ENCODE measurements at places on chromosomes 2 and 18. TPM values are rescaled to one million over a fixed set of nuclear protein-coding genes. Genes with fewer than 3 reads are reported as not detected.

DNA sequence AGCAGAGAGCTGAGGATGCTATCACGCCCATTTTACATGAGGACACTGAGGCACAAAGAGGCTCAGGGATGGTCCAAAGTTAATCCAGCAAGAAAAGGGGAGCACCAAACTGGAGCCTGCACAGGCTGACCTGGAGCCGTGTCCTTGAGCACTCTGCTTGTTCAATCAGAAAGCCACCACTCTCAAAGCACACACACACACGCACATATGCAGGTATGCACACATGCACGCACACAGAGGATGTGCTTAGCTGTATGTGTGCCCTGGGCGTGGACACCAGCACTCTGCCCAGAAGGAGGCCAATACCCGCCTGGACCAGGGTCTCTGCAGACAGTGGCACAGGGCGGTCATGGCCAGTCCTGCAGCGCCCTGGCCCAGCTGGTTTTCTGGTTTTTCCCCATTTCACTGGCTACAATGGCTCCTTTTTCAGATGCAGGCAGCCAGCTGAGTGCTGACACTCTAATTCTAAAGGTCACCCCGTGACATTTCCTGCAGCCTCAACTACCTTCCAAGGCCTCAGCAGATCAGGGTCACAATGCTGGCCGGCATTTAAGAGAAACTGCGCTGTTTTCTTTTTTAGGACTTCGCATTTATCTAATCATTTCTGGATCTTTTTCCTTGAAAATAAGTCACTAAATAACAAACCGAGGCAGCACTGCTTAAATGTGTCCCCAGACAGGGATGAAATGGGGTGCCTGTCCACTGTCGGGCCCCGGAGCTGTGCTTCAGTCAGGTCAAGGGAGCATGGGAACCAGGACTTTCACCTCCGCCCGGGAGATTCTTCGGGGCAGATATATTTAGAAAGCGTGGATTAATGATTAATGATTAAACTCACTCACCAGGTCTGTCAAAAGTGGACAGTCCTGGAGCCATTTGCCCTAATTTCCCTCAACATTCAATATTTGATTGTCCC lies 104.5 kb downstream of the HDAC4 start:
- peak; percentile 68 for DNase-seq

DNA sequence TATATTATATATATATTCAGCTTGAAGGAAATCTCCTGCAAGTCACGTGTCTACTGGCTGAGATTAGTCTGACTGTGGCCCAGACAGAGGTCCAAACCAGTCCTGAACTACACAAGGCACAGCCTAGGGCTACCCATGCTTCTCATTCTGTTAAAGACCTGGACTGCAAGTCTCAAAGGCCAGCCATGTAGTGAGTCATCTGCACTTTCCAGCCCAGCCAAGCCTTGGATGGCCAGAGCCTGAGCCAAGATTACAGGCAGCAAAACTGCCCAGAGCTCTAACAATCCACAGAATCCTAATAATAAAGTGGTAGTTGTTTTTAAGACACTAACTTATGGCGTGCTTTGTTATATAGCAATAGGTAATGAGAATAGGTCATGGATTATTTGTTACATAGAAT lies 259.6 kb downstream of the SS18 start:
- DNase-seq = peak; percentile 66

DNA sequence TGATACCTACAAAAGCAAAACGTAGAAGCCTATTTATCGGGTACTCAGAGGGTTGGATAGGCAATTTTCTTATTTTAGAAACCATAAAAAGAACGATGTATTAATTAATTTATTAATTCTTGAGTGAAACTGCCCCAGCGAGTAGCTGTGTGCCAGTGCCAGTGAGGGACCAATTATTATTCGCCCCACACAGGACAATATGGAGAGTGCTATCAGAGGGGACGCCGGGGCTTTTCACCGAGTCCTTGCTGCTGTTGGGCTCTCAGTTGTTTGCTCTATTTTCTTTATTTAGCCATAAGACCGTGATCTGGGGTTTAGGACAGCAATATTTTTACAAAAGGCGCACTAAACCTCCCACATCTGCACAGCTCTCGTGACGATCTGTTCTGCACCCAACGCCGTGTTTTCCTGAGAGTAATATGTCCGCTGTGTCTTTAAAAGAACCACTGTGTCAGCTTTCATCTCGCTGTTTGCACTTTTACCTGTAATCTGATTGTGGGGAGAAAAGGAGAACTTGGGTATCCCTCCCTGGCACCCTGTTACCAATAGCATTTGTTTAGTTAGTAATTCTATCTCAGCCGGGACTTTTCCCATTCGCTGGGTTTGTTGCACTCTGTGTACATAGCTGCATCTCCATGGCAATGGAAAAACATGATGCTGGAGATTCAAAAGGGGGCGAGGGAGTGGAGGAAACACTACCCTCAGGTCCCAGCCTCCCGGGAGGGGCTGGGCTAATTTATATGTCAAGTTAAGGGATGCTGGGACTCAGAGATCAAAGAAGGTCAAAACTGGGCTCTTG lies 30.1 kb upstream of the ZNF516 start:
- DNase-seq = peak; percentile 88

GRCh38 chr18:41666231-41666630 lies 288.8 kb upstream of the PIK3C3 start:
- no peak for DNase-seq

GRCh38 chr18:32674491-32674890 lies 98.3 kb downstream of the KLHL14 start:
- peak; percentile 55 for DNase-seq

DNA sequence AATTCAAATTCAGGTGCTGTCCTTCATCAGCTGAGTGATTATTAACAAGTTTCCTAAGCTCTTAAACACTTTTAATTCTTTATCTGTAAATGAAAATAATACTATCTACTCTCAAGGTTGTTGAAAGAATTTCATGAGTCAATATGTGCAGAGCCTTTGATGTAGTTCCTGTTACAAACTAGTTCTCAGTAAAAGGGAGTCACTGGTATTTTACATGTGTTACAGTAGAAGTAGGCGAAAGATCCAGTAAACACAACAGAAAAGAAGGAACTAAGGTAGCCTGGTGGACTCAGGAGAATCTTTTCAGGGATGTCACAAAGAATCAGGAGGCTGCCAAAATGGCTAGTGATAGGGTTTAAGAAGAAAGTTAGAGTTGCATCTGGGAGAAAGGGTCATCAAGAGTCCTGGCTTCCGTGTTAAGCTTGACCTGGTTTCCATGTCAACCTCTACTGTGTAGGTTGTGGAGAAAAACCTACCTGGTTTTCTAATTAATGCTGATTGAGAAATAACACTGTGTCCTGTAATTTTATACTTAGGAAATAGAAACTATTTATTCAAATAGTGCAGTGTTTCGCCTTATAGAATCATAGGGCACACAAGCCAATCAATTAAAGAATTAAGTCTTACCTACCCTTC lies 58.3 kb upstream of the TRIB2 start:
- peak; percentile 33 for DNase-seq

DNA sequence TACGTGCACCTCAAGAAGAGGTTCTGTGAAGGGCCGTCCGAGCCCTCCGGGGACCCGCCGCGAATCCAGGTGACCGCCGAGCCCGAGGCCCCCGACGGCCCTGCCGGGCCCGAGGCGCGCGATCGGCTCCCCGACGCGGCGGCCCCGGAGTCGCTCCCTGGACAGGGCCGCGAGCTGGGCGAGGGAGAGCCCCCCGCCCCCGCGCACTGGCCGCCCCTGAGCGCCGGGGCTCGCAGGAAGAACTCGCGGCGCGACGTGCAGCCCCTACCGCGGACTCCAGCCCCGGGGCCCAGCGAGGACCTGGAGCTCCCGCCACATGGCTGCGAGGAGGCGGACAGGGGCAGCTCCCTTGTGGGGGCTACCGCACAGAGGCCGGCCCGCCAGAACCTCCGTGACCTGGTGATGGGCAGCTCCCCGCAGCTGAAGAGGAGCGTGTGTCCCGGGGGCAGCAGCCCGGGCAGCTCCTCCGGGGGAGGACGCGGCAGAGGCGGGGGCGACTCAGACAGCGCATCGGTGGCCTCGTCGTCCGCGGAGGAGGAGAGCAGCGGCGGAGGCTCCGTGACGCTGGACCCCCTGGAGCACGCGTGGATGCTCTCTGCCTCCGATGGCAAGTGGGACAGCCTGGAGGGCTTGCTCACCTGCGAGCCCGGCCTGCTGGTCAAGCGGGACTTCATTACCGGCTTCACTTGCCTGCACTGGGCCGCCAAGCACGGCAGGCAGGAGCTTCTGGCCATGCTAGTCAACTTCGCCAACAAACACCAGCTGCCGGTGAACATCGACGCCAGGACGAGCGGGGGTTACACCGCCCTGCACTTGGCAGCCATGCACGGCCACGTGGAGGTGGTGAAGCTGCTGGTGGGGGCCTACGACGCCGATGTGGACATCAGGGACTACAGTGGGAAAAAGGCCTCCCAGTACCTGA lies 812 bp downstream of the SOWAHC start:
- DNase-seq = no peak

DNA sequence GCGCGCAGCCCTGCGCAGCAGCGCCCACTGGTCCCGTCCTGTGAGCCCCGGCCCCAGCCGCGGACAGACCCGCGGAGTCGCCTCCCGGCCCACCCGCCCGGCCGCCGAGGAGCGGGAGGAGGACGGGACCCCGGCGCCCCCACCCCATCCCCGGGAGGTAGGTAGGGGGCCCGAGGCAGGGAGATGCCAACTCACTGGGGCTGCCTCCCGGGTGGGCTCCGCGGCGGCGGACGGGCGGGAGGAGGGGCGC lies 160 bp downstream of the SPTBN1 start:
- DNase-seq = no peak

DNA sequence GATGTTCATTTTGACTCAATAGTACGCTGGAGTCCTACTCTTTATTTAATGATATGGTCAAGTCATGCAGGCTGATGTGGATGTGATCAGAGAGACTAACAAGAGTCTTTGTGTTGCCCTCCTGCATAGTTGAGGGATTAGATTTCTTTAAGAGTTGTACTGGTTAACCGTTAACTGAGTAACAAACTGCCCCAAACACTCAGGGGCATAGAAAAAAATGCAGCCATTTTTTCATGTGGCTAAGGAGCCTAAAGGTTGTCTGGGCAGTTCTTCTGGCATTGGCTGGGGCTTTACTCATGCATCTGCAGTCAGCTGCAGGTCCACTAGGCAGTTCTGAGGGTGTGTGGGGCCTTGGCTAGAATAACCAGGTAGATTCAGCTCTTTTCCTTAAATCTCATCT lies 32.5 kb downstream of the DOCK10 start:
- DNase-seq = peak; percentile 91

- DNase-seq = peak; percentile 78
Observed at GRCh38 chr2:62596061-62596921, 90.3 kb upstream of the TMEM17 start.

- DNase-seq = no peak
Observed at GRCh38 chr2:213129311-213129710, 22.1 kb downstream of the IKZF2 start.

DNA sequence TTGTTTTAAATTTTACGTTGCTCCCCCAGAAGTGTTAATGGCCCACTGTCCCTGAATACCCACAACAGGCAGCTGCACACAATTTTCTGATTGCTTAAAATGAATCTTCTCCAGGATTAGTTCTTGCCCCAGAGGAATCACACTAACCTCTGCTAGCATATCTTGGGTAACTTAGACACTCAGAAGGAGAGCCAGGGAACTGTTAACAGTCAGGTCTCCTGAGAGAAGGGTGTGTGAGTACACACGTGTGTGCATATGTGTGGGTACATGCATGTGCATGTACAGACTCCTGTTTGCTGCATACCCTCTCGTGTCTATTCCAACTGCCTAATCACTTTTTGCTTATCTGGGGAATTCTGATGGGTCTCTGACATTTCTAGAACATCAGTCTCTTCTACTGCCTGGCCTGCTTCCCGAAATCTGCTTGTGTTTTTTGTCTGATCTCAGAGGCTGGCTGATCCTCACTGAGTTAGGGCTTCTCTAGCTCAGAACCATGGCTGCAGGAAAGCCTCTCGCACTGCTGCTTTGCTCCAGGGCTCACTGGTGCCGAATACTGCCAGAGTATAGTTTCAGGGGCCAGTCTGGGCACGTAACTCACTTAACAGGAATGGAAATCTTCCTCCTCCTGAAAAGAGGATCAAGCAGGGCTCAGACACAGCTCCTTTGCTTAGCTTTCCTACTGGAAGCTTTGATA lies 62.8 kb downstream of the PRELID3A start:
- no peak for DNase-seq

DNA sequence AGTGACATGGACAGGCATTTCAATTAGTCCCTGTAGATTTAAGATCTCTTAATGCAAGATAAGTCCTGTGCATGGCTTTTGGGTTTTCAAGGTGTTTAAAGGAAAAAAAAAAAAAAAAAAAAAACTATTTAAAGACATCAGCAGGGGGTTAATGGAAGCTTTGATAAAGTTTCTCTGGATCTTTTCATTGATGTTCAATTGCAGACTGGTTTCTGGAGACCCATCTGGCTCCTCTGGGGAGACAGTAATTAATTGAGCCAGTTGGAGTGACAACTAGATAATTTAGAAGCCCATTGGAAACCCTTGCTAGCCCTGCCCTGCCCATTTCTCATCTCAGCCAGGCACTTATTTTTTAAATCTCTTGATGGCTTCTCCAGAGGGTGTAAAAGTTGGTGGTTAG lies 98.7 kb downstream of the EPHA4 start:
- no peak for DNase-seq

GRCh38 chr2:102143450-102143985 lies 972 bp downstream of the IL1R1 start:
- DNase-seq = no peak

- no peak for DNase-seq
Observed at GRCh38 chr2:63124850-63125249, 74.2 kb downstream of the OTX1 start.

GRCh38 chr18:30510882-30511281 lies 531.7 kb downstream of the DSC3 start:
- no peak for DNase-seq

DNA sequence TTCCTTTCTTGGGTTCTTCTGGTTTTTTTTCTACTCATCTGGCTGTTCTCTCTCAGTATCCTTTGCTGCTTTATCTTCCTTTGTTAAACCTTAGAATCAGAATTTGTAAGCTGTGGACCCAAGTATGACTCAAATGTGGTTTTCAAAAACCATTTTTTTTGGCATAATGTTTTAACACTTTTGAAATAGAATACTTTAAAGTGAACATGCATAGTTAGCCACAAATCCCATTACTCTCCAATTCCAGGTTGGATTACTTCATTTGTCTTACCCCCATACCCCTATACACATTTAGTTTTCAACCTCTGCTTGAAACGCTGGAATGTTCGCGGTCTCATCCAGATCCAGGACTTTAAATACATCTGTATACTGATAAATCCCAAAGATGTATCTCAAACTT lies 29.1 kb downstream of the ALMS1 start:
- DNase-seq = no peak

DNA sequence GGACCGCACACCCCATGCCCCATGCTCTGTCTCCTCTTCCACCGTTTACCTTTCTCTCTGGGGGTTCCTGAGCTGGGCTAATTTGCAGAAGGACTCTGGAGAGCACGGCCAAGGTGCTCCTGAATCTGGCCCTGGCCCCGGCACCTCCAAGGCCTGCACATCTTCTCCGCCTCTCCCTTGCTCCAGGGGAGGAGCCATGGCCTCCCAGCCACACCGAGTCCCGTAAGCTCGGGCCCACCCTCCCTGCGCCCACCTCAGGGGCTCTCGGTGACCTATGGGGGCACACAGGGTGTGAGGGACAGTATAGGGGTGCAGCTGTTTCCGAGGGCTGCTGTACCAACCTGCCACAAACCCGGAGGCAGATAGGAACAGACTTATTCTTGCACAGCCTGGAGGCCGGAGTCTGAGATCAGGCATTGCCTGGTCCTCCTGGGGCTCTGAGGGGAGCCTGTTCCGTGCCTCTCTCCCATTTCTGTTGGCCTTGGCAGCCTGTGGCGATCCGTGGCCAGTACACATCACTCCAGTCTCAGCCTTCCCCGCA lies 127.3 kb upstream of the GPC1 start:
- no peak for DNase-seq

NOL4 gene
- 0.52 TPM for total RNA-seq

ABHD3 gene
- 15.7 TPM for total RNA-seq

GAL3ST2 gene
- total RNA-seq = 0.17 TPM

TTC39C gene
- 42.0 TPM for total RNA-seq

ALPI gene
- not detected for total RNA-seq

WIPF1 gene
- total RNA-seq = 3.0 TPM
